Ureter (tissue), 1 donor: ENCODE measurements at places on chromosomes 2 and 18. TPM values are rescaled to one million over a fixed set of nuclear protein-coding genes. Genes with fewer than 3 reads are reported as not detected.

- DNase-seq: no peak
Observed at GRCh38 chr2:143473216-143473615, 344.0 kb downstream of the ARHGAP15 start.

Gene ALPI
- total RNA-seq: not detected

DNA sequence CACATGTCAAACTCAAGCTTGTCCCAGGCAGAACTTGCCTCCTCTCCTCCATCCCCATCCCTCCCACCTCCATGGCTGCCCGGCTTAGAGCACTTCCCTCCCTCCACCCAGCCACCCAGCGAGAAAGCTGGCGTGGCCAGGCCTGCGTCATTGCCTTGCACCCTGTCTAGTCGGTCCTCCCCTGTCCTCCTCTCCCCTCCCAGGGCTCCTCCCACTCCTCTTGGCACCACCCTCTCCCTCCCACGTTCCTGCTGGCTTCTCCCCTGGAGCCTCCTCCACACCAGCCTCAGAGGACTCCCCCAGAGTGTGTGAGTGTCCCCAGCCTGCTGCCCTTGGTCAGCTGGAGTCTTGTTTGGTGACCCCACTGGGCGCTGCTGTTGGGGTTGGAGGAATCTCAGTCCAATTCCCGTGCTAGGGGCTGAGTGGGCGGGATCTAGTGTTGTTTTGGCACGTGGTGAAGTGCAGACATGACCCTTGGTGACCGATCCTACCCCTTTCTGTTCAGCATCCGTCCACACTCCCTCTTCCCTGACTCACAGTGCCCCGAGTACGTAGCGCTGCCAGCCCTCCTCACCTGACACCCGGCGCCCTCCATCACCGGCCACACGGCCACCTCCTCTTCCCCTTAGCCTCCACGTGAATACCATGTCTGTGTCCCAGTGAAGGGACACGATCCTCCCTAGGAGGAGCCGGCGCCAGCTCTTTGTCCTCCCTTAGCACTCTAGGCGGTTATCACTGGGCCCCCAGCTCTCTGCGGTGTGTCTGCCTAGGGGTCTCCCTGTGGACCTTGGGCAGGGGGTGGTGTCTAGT, 41.4 kb downstream of the ATP6V1C2 start:
- no peak for DNase-seq

DNA sequence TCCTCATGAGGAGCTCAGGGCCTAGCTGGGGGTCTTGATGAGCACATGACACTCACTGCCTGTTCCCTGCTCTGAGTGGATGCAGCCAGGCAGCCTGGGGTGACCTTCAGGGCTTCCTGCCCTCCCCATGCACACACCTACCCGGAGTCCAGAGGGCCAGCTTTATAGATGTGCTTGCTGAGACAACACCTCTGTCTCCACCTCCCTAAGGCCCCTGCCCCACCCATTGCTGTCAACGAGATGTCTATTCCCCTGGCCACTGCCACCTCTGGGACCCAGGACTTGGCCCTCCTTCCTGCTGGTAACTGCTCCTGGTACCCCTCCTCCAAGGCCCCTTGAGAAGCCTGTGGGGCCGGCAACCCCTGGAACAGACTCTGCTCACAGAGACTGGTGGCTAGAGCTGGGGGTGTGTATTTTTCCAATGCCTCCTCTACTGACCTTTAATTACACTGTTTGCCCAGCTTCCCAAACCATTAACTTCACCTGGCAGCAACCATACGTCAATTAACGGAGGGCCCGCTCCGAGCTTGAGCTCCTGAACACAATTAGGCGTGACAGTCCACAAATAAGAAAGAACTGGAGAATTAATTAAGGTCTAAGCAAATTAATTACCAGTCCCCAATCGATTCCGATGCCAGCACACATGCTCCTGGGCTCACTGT, 66.3 kb downstream of the EMX1 start:
- DNase-seq: no peak

DNA sequence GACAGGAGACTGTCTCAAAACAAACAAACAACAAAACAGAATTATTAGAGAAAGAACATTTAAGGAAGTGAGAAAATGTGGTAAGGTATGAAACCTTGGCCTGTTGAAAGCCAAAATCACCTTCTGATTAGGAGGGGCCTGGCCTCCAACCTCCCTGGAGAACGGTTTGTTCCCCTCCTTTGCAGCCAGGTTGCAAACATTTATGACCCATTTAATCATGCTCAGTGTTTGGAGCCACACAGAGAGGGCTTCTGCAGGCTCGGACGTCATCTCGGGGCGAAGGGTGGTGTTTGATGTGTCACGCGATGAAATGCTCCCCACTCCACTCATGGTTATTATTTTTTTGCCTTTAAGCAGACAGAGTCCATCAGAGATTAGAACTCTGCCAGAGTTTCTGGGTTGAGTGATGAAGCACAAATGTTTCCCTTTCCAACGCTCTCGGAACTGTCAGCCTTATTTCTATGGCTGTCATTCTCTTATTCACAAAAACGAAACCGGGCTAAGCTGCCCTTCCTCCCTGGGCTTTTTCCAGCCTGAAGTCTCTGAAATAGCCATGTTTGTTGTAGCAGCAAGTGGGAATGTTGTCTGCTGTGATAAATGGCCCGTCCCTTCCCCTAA, 33.6 kb upstream of the ROCK2 start:
- DNase-seq: no peak

- DNase-seq: no peak
Observed at GRCh38 chr2:171287611-171288010, 126.9 kb upstream of the TLK1 start.

DNA sequence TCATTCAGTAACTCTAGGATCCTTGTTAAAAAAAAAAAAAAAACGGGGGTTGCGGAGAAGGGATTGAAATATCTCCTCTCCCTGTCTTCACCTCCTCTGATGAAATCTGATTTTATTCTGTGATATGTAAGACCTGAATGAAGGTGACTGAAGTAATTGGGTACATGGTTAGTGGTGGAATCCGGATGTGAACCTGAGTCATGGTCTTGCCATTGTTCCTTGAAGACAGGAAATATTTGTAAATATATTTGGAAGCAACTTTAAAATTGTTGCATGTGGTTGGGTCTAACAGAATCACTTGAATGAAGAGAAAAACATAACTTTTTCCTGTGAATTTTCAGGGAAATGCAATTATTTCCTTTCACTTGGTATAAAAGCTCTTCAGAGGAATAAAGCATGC, 3.0 kb upstream of the IL1A start:
- DNase-seq: no peak

DNA sequence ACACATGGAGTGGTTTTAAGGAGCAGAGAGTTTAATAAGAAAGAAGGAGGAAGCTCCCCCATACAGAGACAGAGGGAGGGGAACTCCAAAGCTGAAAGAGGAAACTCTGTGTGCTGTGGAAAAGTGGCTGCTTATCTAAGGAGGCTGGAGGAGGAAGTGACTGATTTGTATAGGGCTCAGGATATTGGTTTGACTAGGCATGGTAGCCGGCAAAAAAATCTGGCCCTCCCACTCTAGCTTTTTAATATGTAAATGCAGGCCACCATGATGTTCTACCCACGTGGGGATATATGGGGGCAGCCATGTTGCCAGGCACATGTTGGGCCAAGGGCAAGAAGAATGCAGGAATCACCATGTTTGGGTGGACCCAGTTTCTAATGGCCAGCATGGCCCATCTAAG, 64.3 kb downstream of the HNMT start:
- DNase-seq: no peak

GRCh38 chr2:61247204-61247812, 85.3 kb downstream of the C2orf74 start:
- no peak for DNase-seq

- DNase-seq: peak; percentile 67
Observed at GRCh38 chr2:219664944-219665343, 37.5 kb downstream of the SLC4A3 start.

DNA sequence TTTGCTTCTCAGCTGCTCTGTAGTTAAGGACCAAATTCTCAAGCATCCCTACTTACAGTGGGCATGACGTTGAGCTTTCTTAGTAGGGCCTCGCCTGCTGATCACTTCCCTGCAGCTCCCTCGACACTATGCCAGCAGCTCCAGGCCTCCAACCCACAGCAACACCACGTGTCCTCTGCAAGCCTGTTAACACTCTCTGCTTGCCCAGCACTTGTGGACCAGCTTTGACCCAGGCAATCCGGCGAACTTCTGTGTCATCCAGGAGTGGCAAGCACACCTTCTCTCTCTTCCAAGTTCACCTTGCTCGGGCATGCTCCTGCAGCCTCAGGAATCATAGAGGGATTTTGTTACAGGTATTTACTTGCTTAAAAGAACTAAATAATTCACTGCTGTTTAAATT, 138.6 kb upstream of the FHL2 start:
- peak; percentile 23 for DNase-seq

DNA sequence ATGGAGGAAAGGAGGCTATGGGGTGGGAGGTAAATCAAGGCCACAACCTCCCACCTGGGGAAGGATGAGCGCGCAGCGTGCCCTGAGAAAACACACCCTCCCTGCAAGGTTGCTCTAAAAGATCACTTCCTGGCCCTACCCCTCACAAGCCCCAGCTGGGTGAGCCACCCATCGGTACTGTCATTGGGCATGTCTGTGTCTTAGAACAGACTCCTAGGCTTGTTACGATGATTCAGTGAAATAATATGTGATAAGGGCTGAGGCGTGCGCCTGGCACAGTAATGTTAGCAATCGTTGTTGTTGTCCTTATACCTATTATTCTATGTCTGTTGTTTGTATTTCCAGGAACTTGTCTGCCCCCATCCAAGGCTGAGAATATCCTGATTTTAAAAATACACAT, 175.1 kb downstream of the ZFP36L2 start:
- no peak for DNase-seq

Gene FTCDNL1
- total RNA-seq: 1.5 TPM

DNA sequence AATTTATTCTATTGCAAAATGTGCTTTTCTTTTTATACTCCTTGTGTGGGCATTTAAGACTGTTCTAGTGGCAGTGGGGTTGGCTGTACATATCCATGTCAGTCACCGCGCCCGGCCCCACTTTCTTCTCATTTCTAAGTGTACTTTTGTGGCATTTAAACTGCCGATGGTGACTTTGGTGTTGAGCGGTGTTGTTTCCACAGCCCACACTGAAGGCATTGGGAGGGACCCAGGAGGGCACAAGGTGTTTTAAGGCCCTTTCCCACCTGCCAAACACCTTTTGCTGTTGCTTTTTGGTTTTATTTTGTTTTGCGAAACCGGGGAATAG, 369.7 kb downstream of the MTX2 start:
- no peak for DNase-seq

Gene CYTIP
- total RNA-seq: 15.8 TPM

GRCh38 chr2:73253400-73253799, 19.3 kb downstream of the CCT7 start:
- no peak for DNase-seq

DNA sequence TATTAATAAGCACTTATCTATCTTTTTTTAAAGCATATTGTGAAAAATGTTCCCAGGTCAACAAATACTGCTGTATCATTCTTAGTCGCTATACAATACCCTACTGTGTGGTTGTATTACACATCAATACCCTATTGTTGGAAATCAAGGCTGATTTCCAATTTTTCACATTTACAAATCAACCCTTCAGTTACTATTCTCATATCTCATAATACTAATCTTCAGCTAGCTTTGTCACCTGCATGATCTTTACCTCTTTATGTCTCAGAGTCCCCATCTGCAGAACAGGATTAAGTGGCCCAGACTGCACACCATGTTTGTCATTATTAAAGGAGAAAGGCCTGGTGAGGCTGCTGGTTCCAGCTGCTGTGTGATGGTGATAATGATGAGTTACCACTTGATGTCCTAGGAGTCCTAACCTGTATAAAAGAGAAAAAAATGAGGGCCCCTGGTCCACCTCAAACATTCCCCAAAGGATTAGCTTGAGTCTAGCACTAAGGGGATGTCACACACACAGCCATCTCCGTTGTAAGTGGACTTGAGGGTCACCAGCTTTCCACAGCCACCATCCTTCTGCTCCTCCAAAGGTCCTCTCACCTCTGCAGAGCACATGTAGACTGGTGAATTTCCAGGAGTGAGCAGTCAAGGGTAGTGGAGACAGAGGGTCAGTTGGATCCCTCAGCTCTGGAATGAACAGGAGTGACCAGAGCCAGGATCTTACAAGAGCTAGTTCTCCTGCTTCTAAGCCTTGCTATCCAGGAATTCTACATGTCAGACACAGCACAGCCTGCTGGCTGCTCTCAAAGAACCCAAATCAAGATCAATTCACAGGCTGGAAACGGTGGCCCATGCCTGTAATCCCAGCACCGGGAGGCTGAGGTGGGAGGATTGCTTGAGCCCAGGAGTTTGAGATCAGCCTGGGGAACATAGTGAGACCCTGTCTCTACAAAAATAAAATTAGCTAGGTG, 36.0 kb upstream of the BIN1 start:
- DNase-seq: peak; percentile 33

DNA sequence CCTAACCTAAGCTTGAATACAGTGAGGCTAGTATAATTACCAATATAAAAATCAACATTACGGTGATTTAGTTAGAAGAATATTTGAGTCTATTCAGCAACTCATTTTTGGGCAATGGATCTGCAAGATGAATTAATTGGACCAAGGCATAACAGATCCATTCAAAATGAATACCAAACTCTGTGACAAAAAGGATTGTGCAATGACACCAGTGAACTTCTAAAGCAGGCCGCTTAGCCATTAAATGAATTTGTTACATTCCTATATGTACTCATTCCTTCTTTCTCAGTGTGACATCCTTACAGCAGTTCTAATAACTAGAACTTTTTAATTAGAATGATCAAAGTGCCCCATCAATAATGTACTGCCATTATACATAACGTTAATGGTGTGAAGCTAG, 44.3 kb downstream of the ZC3H15 start:
- no peak for DNase-seq

DNA sequence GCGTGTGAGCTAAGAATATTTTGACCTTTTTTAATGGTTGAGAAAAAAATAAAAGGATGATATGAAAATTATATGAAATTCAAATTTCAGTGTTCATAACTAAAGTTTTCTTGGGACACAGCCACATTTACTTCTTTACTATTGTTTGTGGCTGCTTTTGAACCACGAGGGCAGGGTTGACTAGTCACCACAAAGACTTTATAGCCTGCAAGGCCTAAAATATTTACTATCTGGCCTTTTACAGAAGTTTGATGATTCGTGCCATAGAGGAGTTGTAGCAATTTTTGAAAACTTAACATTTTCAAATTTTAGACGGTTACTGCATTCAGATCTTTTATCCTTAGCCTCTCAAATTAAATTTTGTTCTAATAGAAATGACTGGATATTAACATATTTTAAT, 69.9 kb downstream of the LIMS1 start:
- no peak for DNase-seq

DNA sequence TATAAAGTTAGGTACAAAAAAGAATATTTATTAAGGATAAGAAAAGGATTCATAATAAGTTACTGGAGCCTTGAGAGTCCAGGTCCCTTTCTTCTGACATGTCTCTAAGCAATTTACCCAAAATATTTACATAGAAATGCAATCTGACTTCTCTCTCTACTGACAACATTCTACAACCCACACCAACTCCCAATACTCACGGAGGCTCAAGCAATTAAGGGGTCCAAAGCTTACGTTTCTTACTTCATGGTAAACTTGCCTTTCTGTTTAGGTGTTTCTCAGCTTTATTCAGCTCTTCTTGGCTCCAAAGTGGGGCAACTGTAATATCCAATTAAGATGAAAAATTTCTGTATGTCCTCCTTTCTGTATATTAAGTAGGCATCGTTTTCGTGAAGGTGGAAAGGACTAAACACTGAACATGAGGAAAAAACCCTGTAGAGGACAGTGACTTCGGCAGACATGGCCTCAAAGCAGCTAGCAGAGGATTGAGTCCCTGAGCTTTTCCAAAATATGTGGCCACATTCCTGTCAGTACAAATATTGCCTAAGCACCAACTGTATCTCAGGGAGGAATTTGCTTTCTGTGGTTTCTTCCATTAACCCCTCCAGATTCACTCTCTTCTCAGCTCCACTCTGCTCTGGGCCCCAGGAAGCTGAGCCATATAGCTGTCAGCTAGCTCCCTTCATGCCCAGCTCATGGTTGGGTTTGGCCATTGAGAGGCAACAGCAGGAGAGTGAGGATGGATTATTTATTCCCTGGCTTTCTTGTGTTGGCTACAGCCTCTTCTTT, 67.9 kb upstream of the GLS start:
- DNase-seq: no peak
